NCI-H748 treated with DMSO at 0.1 percent for 48 hours (cell line): ENCODE measurements at places on chromosomes 7 and 10.

- DNase-seq = no peak
Observed at GRCh38 chr7:50212666-50213621, 91.6 kb upstream of the IKZF1 start.

GRCh38 chr7:15749631-15750030, 63.1 kb upstream of the MEOX2 start:
- DNase-seq = no peak

- DNase-seq = no peak
Observed at GRCh38 chr10:119292968-119293760, 85.8 kb downstream of the GRK5 start.

GRCh38 chr10:127619546-127620325, 70.6 kb downstream of the NPS start:
- DNase-seq = peak; percentile 4

DNA sequence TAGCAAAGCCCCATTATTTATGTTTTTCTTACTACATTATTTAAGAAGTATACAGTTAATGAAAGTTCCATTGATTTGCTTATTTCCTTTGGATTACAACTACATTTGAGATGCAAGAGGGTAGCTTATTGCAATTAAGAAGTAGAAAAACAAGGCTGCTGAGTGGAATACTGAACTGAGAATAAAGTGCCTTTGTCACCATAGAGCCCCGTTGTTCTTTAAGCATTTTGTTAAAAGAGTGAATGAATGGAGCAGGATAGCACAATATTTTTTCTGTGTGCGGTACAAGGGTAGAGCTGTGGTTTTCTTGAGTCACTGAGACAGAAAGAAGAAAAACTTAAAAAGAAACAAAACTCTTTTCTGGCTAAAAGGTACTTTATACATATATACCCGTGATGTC, 45.6 kb downstream of the ZNF277 start:
- DNase-seq = no peak

DNA sequence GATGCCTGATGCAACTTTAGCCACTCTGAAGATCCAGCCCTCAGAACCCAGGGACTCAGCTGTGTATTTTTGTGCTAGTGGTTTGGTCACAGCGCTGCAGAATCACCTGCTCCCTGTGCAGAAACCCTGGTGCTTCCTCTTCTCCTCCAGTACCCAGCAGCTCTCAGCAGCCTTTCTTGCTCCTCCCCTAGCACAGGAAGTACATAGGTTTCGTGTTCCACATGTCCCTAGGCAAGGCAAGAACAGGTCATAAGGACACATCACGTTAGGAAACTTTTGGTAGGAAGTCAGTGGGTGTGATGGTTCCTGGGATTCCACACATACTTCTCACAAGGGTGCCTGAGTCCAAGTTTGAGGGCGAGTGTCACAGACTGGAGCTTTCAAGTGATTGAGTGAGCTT, 167.9 kb upstream of the PRSS1 start:
- no peak for DNase-seq

DNA sequence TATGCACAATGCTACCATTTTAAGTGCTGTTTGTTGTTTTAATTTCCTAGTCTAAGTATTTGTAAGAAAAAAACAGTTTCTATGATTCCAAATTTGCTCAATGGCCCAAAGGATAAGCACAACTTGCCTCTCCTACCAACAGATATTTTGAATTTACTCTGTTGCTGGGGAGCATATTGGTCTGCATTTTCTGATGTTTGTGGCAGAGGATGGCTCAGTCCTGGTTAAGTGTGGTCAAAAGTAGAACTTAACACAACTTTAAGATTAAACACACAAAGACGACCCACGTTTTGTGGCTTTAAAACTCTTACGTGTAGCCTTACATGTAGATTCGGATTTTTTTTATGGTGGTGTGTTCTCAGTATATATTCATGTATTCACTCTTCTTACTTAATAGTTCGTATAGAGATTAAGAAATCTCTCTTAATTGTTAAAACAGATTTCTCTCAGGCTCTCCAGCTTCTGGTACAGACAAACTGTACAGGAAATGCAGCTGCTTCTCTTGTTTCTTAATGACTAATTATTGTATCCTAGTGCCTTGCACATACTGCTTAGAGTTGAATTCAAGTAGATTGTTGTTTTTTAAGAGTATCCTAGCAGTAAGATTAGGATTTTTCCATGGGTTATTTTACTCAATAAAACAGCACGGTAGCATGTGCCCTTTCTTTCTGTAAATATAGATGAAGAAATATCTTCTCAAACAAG, 86.2 kb downstream of the GPR85 start:
- DNase-seq = no peak

GRCh38 chr10:16663444-16663843, 141.8 kb upstream of the C1QL3 start:
- DNase-seq = no peak

DNA sequence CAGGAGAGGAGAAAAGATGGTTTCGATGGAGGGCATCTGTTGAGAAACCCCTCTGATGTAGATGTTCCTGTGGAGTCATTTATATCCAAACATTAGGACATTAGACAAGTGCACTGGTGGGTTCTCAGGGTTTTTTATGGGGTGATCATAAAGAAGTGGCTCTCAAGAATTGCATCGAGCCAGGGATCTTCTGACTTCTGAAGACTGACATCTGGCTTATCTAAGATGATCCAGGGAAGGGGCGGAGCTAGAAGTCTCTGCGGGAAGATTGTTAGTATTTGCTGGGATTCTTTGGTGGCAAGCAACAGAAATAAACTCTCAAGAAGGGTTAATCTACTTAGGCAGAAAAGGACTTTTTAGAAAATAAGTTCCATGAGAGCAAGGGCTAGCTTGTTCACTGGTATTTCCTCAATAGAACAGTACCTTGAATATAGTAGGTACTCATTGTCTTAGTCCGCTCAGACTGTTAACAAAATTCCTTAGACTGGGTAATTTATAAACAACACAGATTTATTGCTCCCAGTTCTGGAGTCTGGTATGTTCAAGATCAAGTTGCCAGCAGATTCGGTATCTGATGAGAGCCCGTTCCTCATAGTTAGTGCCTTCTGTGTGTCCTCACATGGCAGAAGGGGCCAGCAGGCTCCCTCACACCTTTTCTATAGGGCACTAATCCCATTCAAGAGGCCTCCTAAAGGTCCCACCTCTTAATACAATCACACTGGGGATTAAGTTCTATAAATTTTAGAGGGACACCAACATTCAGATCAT, 28.5 kb upstream of the SYPL1 start:
- DNase-seq = no peak

- peak; percentile 46 for DNase-seq
Observed at GRCh38 chr10:113709221-113709838, 29.6 kb downstream of the CASP7 start.

- no peak for DNase-seq
Observed at GRCh38 chr10:1519391-1519790, 217.9 kb downstream of the ADARB2 start.

- DNase-seq = no peak
Observed at GRCh38 chr10:131187274-131187673, 124.2 kb downstream of the TCERG1L start.

- DNase-seq = no peak
Observed at GRCh38 chr7:100516135-100516812, 22.7 kb upstream of the AGFG2 start.

DNA sequence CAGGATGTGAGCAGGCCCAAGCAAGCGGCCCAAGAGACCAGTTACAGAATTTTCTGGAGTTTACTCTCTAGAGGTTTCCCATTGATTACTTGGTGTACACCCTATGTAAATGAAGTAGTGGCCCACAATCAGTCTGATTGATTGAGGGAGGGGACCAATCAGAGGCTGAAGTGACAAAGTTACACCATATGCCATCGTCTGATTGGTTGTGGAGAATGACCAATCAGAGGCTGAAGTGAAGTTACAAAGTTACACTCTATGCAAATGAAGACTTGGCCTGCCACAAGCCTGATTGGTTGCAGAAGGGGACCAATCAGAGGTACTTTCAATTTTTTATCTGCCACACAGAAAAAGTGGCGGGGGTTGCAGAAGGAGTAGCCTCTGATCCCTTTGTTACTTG, 83.7 kb downstream of the KIF20B start:
- DNase-seq = no peak

DNA sequence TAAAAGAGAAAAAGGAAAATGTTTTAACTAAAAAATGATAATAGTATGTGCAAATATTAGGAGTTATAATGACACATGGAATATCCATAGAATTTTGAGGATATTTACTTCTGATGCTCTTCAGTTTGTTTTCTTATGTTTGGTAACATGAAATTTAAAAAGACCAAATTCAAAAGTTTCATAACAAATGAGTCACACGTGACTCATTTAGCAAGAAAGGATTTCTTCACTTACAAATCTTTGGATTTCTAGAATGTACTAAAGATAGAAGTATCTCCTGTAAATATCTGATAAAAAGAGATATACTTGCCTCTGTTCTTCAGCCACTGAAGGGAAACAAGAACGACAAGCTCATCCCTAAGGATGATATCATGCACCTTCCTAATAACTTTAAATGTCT, 774.5 kb upstream of the LRRTM3 start:
- no peak for DNase-seq

- DNase-seq = no peak
Observed at GRCh38 chr7:100372256-100372655, 1.0 kb upstream of the PILRA start.

DNA sequence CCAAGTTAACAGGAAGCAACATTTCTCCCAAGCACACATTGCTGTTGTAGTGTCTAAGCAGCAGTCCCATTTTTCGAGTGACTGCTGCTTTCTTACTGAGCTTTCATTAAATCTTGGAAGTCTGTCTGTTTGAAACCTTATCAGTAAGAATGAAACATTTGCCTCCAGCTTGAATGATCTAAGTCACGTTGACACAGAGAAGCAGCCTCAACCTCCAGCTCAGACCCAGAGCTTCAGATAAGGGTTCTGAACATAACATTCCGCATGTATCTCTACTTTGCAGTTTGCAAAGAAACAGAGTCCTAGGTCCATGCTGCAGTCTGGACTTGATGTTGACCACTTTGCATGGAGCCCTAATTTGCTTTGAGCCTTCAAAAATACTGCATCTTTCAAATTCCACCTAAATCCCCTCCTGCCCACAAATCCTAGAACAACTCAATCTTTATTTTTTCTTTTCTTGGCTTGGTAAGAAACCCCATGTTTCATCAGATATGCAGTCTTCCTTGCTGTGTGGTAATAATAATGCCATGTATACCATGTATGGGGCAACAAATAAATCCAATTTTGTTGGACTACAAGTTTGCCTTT, 698.7 kb upstream of the IGFBP3 start:
- no peak for DNase-seq

DNA sequence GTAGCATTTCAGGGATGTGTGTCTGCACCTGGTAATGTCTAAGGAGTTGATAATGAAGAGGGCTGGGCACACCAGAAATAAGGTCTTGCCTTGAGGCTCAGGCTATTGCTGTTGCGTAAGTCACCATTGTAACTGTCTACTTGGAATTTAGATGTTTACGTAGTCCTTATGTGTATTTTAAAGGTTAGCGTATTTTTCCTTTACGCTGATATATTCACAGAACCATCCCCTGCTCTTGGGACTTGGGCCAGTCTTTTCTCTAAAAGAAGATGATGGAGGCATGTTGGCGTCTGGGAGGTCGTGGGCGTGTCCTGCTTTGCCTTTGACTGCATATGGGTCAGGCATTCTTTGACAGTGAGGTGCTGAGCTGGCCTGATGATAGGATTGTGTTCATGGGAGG, 14.7 kb downstream of the WDR37 start:
- DNase-seq = no peak

- DNase-seq = no peak
Observed at GRCh38 chr7:99863847-99864440, 12.9 kb downstream of the OR2AE1 start.

GRCh38 chr10:111122127-111122526, 45.3 kb downstream of the ADRA2A start:
- no peak for DNase-seq

- no peak for DNase-seq
Observed at GRCh38 chr7:36600869-36601530, 123.3 kb downstream of the AOAH start.

- DNase-seq = peak; percentile 67
Observed at GRCh38 chr7:140640727-140641523, at the start of gene DENND2A. TSS of gene DENND2A (minus strand) at chr7:140640813. CDS start at chr7:140602397, 38,416 bp downstream.

DNA sequence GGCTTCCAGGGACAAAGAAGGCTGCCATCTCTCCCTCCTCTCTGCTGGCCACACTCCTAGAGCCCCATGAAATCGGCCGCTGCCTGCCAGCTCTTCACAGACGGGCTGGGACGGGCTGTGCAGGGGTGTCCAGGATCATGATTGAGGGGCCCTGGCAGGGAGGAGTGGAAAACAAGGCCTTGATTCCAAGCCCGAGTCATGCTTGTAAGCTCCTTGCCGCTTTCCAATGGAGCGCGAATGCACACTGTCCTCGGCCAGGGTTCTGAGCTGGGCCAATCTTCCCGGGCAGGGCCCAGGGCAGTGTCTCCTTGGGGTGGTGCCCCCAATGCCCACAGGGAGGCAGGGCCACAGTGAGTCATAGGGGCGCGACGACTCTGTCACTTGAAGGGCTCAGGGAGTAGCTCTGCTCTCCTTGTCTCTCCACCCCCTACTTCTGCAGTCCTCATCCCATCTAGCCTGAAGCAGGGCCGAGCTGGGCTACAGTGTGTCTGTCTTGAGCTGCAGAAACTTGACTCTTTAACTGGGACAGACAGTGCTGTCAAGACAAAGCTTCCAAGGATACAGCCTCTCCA, 186.2 kb upstream of the SVIL start:
- DNase-seq = no peak

GRCh38 chr10:47361293-47361692, 13.1 kb downstream of the RBP3 start:
- no peak for DNase-seq

GRCh38 chr10:22341190-22341925, 3.9 kb upstream of the SPAG6 start:
- DNase-seq = no peak

- no peak for DNase-seq
Observed at GRCh38 chr10:36526033-36526432, 599.4 kb upstream of the ANKRD30A start.

- no peak for DNase-seq
Observed at GRCh38 chr10:31121757-31122577, 90.3 kb upstream of the ZNF438 start.

DNA sequence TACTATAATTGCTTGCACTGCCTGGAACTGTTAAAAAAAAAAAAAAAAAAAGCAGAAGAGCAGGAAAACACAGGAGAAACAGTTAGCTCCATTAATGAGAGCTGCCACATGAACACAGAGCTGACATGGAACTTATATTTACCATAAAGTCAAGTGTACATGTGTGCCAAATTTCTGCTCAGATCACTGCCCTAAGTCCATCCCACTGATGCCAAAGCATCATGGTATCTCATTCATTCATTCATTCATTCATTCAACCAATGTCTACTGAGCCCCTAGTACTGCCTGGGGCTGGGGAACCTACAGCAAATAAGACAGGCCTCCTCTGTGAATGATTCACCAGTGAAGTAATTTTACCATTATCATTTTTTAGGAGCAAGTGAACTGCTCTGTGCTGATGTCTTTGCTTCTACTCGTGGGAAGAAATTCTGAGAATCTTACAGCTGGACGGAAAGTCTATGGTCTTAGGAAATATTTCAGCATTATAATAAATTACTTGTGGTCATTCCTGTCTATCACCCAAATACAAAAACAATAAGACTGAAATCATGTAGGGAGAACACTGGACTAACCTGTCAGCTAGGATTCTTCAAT, 58.8 kb upstream of the ABLIM1 start:
- no peak for DNase-seq
